ENCODE measurements at places on chromosomes 4 and X.
A peak's percentile ranks its signal among the peaks of the same experiment; 100 is the strongest.

- no peak for DNase-seq
Measured at GRCh38 chr4:113292371-113293042, 243.1 kb downstream of the ANK2 start.

- no peak for DNase-seq
Measured at GRCh38 chr4:158837527-158838141, 68.8 kb downstream of the FNIP2 start.

GRCh38 chr4:147773261-147774184, 41.6 kb downstream of the ARHGAP10 start:
- DNase-seq = peak; percentile 62

DNA sequence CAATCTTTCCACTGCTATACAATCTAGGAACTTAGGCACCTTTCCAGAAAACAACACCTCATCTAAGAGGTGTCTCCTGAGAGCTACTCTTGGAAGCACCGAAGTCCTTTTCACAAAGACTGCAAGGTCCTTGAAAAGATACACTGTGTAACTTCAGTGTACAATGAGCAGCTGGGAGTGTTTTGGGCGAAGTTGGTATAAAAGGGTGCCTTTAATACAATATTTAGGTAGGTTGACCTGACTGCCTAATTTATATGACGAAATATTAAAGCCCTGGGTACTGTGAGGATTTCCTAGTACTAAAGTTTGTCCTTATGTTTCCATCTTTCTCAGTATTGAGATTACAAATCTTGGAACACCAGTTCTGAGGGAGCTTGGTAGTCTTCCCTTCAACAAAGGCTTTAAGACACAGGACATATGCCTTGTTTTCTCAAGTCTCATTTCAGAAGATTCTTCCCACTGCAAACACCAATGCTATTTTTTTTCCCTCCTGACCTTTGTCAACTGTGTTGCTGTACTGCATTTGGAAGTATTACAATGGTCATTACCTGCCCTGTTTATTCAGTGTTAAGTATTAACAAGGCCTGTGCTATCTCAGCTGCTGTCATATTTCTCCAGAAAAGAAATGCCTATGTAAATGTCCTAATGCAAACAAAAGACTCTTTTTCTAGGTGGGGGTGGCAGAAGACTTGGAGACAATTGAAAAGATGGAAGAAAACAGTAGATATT, 134.2 kb downstream of the MAML3 start:
- no peak for DNase-seq

- no peak for DNase-seq
Measured at GRCh38 chr4:56655627-56656345, 25.3 kb downstream of the HOPX start.

- no peak for DNase-seq
Measured at GRCh38 chr4:4651811-4652755, 110.2 kb upstream of the STX18 start.

- DNase-seq = peak; percentile 34
Measured at GRCh38 chrX:68186552-68187262, 246.6 kb downstream of the OPHN1 start.

GRCh38 chr4:129532573-129532972, 436.6 kb downstream of the C4orf33 start:
- DNase-seq = no peak

DNA sequence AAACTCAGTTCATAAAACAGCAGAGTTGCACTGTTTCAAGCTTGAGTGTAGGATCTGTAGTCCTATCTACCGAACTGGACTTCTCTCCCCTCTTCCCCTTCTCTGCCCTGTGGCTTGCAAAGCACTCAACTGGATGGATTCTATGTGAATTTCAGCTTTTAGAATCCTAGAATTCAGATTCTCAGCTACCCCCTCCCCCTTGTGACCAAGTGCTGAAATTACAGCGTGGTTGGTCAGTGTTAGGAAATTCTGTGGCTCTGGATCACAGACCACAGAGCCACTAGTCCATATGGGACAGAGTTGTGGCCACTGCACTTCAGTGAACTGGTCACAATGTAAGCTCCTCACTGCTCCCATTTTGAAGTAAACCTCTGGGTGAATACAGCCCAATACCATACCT, 64.6 kb upstream of the TRPC5 start:
- no peak for DNase-seq

DNA sequence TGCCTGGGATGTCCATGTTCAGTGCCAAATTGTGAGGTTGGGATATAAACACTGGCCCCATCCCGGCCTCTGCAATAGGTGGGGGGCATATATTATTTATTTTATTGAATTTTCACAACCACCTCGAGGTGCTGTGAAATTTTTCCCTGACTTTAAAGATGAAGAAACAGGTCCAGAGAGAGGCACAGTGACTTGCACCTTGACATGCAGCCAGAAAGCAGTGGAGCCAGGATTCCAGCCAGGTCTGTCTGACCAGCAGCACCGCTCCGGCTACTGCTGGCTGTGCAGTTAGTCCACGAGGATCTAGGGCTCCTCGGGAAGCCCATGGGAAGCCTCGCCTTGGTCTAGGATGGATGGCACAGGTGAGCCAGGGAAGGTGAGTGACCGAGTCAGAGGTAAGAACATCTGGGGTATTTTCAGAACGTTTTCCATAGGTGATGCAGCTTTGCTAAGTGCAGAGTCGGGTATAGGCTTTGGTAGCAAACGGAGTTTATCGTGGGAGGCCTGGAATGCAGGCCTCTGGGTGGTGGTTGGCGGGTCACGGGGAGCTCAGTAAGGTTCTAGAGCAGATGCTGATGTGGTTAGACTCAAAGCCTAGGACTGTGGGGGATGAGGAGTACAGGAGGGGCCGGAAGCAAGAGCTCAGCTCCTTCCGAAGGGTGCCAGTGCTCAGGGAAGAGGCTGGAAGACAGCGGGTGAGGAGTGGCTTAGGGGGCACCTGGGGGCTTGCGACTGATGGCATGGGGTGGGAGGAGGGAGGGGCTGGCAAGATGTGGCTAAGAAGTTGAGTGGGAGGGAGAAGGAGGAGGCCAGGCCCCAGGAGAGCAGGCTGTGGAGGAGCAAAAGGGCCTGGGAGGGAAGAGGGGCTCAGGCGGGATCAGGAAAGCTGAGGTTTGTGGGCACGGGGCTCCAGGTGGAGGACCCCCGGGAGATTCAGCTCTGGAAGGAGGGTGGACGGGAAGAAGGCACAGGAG, 107.7 kb upstream of the LRPAP1 start:
- DNase-seq = no peak

DNA sequence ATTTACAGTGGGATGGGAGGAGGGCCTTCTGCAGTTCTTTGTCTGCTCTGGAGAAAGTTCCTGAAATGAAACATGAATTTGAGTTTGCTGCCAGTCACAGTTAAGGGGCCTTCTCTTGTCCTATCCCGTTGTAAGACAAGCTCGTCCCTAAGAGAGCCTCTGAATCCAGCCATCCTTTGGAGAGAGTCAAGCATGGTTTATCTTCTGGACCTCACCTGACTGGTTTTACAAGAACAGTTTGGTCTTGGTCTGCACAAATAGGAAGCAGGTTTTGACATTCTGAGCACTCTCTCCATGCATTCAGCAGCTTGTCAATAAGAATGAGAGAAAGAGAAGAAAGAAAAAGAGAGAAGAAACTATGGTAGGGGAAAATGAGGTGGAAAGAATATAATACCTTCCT, 20.4 kb upstream of the TENM3 start:
- DNase-seq = no peak

DNA sequence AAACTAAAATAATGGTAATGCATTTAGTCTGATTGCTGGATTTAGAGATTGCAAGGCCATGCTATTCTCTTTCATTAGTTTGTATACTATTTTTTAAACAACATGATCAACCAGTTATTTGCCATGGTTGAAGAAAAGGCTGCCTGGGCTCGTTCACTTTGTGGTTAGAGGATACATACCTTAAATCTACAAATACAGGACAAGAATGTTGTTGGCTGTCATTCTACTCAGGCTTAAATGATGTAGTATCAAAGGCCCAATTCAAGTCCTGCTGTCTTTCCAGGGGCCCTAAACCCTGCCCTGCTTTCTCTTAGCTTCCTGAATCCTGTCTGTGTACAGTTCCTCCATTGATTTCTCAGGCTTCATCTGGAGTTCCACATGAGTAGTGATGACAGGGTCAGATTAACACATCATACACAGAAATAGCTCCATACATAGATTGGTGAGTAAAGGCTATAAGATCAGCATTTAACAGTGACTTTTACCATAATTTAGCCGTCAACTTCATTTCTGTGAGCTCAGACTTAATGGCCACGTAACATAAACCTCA, 114.9 kb upstream of the GPRIN3 start:
- DNase-seq = no peak

DNA sequence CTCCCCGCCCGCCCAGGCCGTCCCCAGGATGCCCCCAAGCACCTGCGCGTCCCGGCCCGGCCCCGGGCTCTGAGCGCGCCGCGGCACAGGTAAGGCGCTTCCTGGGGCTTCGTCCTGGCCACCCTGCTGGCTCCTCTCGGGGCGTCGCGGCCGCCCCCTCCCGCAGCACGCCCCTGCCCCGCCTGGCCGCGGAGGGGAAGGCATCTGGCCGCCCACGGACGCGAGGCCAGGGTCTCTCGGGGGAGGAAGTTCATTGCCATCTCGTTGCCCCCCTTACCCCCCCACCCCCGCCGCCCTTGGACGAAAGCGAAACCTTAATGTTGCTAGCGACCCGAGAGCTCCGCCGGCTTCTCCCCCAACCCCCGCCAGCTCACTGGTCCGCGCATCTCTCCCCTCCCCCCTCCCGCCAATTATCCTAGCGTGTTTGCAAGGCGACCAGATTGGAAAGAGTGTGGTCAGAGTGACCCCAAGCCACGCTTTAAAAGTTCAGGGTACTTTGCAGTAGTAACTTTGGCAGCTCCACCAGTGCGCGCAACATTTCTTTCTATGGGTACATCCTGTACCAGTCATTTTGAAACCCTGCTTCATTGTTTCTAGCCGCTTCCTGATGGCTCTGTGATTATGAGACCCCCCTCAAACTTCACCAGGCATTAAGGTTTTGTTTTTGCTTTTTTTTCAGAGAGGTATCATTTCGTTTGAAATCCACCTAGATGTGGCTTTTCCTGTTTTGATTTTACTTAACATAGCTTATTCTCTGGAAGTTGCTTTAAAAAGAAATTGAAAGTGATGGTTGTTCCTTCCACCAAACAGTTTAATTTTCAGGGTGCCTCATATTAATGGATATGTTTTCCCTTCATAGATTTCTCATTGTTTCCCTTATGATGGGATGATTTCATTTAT, 626 bp downstream of the TBC1D1 start:
- peak; percentile 18 for DNase-seq

GRCh38 chrX:17527922-17528321, 152.9 kb downstream of the NHS start:
- DNase-seq = no peak

DNA sequence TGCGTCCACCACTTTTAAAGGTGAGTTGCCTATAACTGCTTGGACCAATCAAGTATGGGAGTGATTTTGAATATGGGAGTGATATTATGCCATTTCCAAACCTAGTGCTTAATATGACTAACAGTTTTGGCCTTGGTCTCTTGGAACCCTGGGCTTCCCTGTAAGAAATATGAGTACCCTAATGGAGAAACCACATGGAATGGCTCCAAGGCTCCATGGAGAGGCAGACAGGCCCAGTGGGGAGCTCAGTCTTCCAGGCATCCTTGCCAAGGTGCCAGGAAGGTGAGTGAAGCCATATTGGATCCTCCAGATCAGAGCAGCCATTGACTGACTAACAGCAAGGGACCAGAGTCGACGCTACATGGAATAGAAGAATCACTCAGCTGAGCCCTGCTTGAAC, 53.2 kb downstream of the MAML3 start:
- DNase-seq = no peak

GRCh38 chr4:2787230-2788100, 5.4 kb upstream of the SH3BP2 start:
- no peak for DNase-seq

DNA sequence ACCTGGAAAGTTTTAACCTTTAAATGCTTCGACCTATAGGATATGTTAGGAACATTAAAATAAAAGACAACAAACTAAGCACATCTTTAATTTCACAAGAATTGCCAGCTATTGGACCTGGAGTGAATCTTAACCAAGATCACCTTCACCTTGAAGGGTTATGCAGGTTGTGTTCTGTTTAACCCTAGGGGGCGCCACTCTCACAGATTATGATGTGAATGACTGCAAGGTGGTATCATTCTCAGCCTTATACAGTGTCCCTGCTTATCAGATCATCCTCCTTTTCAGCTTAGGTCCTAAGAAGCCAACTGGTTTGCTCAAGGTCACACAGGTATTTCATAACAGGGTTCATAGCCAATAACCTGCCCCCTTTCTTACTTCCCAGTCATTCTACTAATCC, 23.5 kb downstream of the INTS6L start:
- DNase-seq = no peak

DNA sequence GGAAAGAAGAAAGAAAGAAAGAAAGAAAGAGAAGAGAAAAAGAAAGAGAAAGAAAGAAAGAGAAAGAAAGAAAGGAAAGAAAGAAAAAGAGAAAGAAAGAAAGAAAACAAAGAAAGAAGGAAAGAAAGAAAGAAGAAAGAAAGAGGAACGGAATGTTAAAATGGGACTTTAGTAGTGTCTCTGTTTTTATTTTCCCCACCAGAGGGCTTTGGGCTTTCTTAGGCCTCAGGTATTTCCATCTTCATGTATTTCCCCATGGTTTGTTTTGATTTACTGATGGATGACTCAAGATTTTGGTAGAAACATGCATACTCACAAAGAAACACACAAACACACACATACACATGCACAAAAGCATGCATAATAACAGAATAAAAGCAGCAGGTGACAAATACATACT, 181.2 kb downstream of the AFF2 start:
- DNase-seq = no peak

- no peak for DNase-seq
Measured at GRCh38 chr4:39256436-39256835, 74.1 kb downstream of the WDR19 start.

DNA sequence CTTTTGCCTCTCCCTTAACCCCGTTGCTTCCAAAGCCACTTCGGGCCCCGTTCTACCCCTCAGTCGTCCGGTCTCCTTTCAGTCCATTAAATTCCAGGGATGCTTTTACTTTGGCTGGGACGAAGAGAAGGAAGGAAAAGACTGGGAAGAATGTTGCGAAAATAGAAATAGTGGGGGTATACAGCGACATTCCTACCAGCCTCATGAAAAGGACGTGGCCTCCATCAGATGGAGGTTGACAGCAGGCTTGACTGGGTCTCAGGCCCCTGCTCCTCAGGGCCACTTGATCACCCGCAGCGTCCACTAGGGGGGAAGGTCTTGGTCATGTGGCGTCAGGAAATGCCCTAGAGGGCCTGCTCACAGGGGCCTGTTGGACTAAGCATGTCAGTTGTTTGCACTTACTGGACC, 657 bp upstream of the ANKRD50 start:
- peak; percentile 76 for DNase-seq

DNA sequence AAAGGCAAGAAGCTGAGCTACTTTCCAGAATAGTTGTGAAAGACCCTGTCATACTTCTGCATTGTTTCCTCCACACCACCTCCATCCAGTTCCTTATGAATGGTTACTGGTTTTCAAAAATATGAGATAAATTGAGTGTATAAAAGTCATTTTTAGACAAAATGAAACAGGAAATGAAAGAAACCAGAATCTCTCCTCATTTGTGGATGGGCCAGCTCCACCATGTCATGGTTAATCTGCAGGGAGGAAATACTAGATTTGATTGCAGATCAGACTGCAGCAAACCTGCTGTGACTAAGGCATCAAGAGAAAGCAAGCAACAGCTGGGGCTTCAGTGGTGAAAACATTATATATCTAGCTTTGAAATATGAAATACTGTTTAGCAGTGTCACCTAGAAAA, 23.8 kb downstream of the F9 start:
- DNase-seq = no peak

GRCh38 chr4:137627739-137628460, 95.6 kb upstream of the PCDH18 start:
- no peak for DNase-seq

All from amniotic epithelial cell (primary cell).